ENCODE measurements at places on chromosomes 6 and 20.

DNA sequence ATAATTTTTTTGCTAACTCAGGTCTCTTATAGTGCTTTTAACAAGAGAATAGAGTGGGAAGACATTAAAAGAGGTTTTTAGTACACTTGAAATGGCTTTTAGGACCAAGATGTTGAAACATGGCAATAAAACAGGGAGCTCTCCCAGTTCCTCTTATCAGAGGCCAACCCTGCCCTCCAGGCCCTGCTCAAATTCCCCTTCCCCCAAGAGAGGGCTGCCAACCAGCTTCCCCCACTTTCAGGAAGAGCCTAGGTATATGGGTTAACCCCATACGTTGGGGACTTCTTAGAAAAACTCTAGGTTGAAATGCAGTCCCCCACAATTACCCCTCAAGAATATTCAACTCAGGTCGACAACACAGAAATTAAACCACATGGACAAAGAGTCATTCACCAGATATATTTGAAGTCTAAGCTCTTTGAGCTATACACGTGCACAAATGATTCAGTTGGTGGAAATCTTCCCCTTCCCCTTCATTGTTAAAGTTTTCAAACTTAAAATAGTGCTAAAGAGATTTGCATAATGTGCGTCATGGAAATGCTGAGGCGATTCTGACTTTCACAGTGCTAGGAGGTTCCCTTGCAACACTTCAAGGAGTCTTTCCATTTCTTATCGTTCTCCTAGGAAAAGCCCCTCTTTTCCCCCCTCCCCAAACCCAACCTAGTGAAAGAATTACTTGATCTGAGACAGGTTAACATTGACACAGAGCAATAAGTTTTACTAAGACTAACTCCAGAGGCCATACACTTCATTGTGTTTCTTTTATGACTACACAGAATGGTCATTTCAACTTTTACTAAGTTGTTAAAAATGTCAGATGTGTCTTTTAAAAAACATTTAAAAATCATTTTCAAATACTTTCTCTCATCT, 49.8 kb upstream of the ENPP5 start:
- DNase-seq, result no peak

- DNase-seq, result no peak
These were observed 679 bp upstream of the PPDPF start for GRCh38 chr20:63519668-63520503.

- DNase-seq, result peak; percentile 19
These were observed 2.5 kb downstream of the KCNK5 start for GRCh38 chr6:39226639-39227329.

GRCh38 chr6:165653196-165653595, 9.8 kb downstream of the PDE10A start:
- DNase-seq, result no peak

GRCh38 chr20:48098099-48098498, 312.8 kb upstream of the SULF2 start:
- DNase-seq, result no peak

DNA sequence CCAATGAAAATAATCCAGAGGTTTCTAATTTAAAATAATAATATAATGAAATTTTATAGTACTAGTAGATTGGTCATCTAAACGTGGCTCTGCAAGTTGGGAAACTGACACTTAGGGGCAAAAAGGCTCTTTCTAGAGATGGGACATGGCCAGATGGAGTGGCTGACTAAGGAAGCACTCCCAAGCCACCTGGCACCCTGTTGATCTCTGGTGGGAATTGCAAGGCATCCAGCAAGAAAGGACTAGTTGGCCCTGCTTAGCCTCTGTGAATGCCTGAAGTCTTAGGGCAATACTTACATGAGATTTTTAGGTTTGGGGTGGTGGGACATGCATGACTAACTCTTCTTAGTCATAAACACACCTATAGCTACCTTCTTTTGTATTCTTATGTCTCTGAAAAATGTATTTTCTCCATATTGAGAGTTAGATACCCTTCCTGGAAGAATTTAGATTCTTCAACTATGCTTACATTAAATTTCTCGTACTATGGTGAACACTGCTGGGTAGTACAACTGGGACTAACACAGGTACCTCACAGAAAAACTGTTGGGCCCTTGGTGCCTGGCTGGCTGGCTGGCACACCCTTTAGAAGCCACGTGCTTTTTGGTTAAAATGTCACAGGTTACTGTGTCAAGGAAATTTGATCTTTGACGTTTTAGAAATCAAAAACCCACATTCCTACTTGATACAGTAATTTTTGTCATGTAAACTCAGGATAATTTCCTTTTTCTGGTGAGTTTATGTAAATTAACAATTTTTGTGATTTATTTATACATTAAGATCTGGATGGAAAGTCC, 25.0 kb upstream of the SH3BGRL2 start:
- DNase-seq, result no peak

DNA sequence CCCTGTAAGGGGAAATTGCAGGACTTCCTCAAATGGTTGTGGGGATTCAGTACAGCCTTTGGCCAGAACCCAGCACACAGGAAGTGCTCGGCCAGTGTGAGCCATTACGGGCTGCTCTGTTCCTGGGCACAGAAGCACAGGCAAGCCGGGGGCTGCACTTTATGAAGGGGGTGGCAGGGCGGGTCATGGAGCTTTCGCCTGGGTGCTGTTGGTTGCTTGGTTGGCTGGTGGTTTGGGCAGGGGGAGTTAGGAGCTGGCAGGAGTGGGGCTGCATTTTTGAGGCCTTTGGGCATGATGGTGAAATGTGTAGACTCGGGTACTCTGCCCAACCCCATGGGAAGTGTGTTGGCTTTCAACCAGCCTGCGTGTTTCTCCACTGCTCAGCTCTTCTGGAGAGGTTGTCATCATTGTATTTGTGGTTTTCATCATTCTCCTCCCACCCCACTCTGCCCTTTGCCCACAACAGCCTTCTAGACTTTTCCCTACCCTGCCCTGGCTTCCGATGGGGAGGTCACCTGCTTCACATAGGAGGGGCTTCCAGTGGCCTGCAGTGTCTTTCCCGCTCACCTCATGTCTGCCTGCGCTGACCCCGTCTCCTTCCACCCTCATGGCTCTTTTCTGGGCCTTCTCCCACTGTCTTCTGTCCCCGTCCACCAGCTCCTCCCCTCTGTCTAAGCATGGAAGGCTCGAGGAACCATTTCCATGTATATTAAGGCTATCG, 16.1 kb upstream of the RBM38 start:
- DNase-seq, result no peak

- DNase-seq, result peak; percentile 60
These were observed 35.3 kb downstream of the PANK2 start for GRCh38 chr20:3924304-3925112.

GRCh38 chr6:128099571-128100197, 198.8 kb upstream of the THEMIS start:
- no peak for DNase-seq

DNA sequence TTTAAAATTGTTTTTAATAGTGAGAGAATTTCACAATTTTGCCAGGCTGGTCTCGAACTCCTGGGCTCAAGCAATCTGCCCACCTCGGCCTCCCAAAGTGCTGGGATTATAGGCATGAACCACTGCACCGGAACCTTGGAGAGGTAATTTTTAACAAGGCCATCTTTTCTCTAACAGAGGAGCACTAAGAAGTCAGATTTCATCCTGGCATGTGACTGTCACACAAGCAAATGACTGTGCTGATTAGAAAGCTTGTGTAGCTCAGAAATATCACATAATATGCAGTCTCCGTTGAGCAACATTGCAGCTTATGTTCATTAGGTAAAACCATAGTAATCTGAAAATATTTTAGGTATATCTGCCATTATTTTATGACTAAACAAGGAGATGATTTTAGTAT, 156.0 kb downstream of the CCDC170 start:
- DNase-seq, result no peak

DNA sequence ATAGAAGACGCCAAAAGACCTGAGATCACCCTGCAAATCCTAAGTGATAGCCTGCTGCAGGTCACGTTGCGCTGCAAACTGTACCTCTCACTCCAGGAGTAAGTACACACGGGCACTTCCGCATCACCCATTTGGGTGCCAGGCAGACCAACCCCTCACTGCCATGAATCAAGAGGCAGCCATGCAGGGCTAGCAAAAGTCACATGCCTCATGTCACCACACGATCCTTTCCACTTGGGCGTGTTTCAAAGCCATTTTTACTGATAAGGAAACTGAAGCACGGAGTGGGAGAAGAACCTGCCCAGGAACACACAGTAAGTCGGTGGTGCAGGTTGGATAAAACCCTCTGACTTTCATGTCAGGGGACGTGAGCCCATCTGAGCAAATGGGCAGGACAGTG, 37.0 kb downstream of the BPIFB1 start:
- DNase-seq, result no peak

DNA sequence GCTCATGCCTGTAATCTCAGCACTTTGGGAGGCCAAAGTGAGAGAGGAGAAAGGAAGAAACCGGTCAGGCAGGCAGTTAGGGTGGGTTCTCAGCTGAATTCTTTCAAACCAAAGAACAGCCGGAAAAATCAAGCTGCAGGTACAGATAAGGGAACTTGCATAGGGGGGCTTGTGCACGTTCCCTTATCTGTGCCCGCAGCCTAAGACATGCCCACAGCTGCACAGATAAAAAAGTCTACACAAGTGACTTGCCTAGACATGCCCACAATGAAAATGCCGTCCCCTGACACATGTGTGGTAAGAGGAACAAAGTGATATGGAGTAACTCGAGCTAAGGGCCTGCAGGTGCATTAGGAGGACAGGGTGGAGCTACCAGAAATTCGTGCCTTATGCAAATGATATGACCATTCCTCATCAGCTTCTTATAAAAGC, 175.8 kb upstream of the SALL4 start:
- no peak for DNase-seq
